ENCODE measurements at places on chromosomes 7 and 10. TPM values are rescaled to one million over a fixed set of nuclear protein-coding genes. Genes with fewer than 3 reads are reported as not detected.

DNA sequence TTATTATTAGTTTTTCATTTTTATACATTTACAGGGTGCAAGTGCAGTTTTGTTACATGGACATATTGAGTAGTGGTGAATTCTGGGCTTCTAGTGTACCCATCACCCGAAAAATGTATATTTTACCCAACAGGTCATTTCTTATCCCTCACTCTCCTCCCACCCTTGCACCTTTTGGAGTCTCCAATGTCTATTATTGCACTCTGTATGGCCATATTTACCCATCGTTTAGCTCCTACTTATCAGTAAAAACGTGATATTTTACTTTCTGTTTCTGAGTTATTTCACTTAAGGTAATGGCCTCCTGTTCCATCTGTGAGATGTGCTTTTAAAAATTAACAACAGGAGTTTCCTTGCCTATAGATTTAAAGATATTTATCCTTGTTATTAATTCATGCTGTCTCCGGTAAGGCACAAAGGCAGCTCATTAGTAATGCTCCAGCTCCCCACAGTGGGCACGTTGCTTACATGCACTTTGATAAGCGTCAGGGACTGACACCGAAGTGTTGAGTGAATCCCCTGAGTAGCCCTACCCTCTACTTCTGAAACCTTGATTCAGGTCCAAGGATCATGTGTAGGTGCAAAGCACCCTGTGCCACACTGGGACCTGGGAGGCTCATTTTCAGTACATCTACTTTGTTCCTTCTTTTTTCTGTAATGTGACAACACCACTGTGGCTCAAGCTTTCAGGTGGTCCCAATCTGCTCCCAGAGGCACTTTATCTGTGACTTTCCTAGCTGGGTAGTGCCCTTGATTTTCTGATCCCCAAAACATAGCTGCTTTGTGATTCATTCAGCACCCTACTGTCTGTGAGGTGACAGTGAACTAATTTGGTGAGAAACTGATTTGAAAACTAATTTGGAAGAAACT, 27.3 kb downstream of the HYAL4 start:
- H3K4me3 ChIP-seq, result no peak overlapping the region
- no peaks in the 10 kb centered on the region for H3K27me3 ChIP-seq
- H3K4me1 ChIP-seq, result no peaks in the 10 kb centered on the region
- H3K36me3 ChIP-seq, result no peaks in the 10 kb centered on the region
- no peak overlapping the region for H3K27ac ChIP-seq
- DNase-seq, result no peak

DNA sequence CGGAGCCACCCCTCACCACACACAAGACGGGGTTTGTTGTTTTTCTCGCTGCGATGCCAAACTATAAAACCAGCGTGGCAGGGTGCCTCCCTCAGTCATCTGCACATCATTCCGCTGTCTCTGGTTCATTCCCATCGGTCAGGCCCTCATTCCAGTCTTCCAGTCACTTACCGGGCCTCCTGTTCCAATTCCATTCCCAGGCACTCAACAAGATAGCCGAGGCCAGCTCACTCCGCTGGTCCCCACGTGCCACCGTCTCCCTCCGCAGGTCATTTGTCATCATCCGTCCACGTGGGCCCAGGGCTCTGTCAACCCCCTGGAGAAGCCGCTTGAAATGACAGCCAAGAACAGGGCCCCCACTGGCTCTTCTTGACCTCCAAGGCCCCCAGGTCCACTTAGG, 6.1 kb upstream of the TMEM184A start:
- no peak overlapping the region for H3K27ac ChIP-seq
- no peak for DNase-seq
- H3K36me3 ChIP-seq, result peaks cover 7% of the 10 kb centered on the region
- H3K27me3 ChIP-seq, result no peaks in the 10 kb centered on the region
- H3K4me1 ChIP-seq, result no peaks in the 10 kb centered on the region

The ABCB1 gene
- total RNA-seq, result 99.5 TPM

The NPC1L1 gene
- total RNA-seq, result not detected

The EN2 gene
- total RNA-seq, result not detected

All from natural killer cell (primary cell).